ENCODE measurements at places on chromosomes 6 and 20.

DNA sequence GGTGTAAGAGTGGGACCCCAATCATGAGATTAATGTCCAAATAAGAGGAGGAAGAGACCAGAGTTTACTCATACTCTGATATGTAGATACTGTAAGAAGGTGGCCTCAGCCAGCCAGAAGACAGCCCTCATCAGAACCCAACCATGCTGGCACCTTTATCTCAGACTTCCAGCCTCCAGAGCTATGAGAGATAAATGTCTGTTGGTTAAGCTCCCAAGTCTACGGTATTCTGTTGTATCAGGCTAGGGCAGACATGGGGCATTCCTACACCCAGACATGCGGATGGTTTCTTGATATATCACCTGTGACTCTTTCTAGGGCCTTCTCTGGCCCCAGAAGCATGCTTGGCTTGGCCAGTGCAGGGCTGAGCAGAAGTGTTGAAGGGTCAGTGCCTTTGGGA lies 247.4 kb upstream of the RIN2 start:
- DNase-seq = no peak

DNA sequence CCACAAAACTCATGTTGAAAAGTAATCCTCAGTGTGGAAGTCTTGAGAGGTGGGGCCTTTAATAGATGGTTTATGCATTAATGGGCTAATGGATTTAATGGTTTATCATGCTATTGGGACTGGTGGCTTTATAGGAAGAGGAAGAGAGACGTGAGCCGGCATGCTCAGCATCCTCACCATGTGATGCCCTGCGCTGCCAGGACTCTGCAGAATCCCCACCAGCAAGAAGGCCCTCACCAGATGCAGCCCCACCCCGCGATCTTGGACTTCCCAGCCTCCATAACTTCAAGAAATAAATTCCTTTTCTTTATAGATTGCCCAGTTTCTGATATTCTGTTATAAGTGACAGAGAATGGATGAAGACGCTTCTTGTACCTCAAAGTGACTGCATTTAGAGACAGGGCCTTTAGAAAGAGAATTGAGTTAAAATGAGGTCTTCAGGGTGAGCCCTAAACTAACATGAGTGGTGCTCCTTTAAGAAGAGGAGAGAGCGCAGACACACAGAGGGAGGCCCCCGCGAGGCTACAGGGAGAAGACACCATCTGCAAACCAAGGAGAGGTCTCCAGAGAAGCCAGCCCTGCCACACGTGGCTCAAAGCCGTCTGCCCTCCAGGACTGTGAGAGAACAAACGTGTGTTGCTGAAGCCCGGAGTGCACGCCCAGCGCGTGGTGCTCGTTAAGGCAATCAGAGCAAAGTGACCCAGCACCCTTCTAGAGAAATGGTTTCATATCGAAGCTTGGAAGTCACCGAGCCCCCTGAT lies 56.9 kb downstream of the IRF4 start:
- no peak for DNase-seq

- DNase-seq = no peak
Observed at GRCh38 chr6:40953486-40953885, 85.5 kb downstream of the UNC5CL start.

GRCh38 chr6:130216620-130217019 lies 6.1 kb downstream of the SAMD3 start:
- DNase-seq = no peak

DNA sequence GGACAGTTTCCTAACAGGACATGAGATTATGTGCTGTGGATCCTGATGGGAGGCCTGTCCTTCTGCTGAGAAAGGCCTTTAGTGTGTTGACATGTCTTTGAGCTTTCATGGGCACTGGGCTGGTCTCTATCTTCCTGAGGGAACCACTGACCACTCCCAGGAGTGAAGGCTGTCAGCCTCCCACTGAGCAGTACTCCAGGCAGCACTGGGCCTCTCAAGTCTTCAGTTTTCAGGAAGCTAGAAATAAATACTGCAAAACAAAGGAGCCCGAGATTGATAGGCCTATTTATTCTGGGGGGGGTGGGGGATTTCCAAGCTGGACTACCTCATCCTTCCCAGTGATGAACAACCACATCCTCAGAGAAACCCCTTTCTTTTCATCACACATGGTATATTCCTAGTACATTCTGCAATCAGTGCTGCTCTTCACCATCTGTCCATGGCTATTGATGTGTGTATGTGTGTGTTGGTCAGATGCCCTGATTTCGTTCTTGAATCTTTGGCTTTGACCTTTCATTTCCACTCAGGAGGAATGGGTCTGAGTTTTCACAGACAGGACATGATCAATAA lies 180.9 kb upstream of the SPTLC3 start:
- no peak for DNase-seq

Measured in GM12892 (cell line).